ENCODE measurements at places on chromosomes 16 and 17. TPM values are rescaled to one million over a fixed set of nuclear protein-coding genes. Genes with fewer than 3 reads are reported as not detected.

The C16orf96 gene
- total RNA-seq, result 0.17 TPM

The SUPT6H gene
- 78.9 TPM for total RNA-seq

The TTLL6 gene
- not detected for total RNA-seq

The SGCA gene
- not detected for total RNA-seq

The FASN gene
- 126 TPM for total RNA-seq

The SLFN14 gene
- total RNA-seq, result not detected

The PGAP3 gene
- total RNA-seq, result 13.2 TPM

The SHISA9 gene
- 5.7 TPM for total RNA-seq

The HSPB9 gene
- not detected for total RNA-seq

The CSH1 gene
- not detected for total RNA-seq

The HELZ gene
- total RNA-seq, result 62.5 TPM

The KRTAP2-2 gene
- not detected for total RNA-seq

The OR2C1 gene
- total RNA-seq, result not detected

The MRC2 gene
- 147 TPM for total RNA-seq

The IRX3 gene
- total RNA-seq, result 15.5 TPM

The CDH8 gene
- 6.0 TPM for total RNA-seq

The CACNG5 gene
- total RNA-seq, result not detected

The GCGR gene
- not detected for total RNA-seq

The OTOA gene
- not detected for total RNA-seq

The DPEP3 gene
- not detected for total RNA-seq

The SDK2 gene
- total RNA-seq, result 31.5 TPM

The FAM234A gene
- 60.9 TPM for total RNA-seq

The TBC1D3K gene
- 0.68 TPM for total RNA-seq

The NPIPB9 gene
- total RNA-seq, result 4.8 TPM

The TRIM72 gene
- total RNA-seq, result not detected

The KRTAP16-1 gene
- not detected for total RNA-seq

The TNFSF12 gene
- 4.7 TPM for total RNA-seq

The KCTD19 gene
- not detected for total RNA-seq

The DVL2 gene
- 48.0 TPM for total RNA-seq

The KCNH4 gene
- total RNA-seq, result not detected

The BRIP1 gene
- 10.2 TPM for total RNA-seq

The AXIN2 gene
- total RNA-seq, result 0.67 TPM

The SLC25A39 gene
- 116 TPM for total RNA-seq

The HES7 gene
- total RNA-seq, result 1.9 TPM

The TLCD2 gene
- 5.7 TPM for total RNA-seq

The SLC52A1 gene
- 0.52 TPM for total RNA-seq

The NLRC3 gene
- total RNA-seq, result under 0.01 TPM

The TP53TG3 gene
- not detected for total RNA-seq

The CACNG3 gene
- not detected for total RNA-seq

The CCL7 gene
- not detected for total RNA-seq

All from mammary epithelial cell (primary cell).